Activated CD4-positive, alpha-beta T cell treated with anti-CD3 and anti-CD28 coated beads for 1 hour (primary cell): ENCODE measurements at places on chromosomes 6 and 20.

GRCh38 chr6:41171908-41172307 lies 9.0 kb upstream of the TREM2 start:
- DNase-seq, result no peak

DNA sequence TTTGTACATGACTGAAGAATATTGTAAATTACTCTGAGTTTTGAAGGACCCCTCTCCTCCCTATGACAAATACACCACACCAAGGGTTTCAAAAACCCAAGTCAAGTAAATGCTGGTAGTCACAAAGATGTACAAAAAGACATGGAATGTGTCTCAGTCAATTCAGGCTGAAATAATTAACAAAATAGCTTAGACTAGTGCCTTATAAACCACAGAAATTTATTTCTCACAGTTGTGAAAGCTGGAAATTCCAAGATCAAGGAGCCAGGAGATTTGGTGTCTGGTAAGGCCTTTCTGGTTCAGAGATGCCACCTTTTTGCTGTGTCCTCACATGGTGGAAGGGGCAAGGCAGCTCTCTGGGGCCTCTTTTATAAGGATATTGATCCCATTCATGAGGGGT lies 202.3 kb upstream of the RIN2 start:
- no peak for DNase-seq

- DNase-seq, result no peak
Measured at GRCh38 chr6:159720708-159721107, 6.6 kb upstream of the WTAP start.

GRCh38 chr6:162178266-162178665 lies 549.3 kb downstream of the PRKN start:
- no peak for DNase-seq

DNA sequence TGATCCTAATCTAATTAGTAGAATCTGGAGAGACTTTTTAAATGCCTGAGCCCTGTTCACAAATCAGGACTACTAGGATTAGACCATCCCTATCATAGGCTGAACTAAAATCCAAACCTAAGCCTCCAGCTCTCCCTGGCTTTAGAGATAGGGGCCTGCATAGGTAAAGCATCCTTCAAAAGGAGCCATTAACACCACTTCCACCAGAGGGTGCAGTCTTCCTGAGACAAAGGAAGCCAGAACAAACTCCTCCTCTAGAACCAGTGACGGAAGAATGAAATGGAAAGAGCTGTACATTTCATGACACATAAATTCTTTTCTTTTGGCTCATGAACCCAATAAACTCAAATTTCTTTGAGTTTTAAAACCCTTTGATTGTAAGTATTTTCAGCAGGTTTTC lies 291.2 kb upstream of the ADGRB3 start:
- no peak for DNase-seq

DNA sequence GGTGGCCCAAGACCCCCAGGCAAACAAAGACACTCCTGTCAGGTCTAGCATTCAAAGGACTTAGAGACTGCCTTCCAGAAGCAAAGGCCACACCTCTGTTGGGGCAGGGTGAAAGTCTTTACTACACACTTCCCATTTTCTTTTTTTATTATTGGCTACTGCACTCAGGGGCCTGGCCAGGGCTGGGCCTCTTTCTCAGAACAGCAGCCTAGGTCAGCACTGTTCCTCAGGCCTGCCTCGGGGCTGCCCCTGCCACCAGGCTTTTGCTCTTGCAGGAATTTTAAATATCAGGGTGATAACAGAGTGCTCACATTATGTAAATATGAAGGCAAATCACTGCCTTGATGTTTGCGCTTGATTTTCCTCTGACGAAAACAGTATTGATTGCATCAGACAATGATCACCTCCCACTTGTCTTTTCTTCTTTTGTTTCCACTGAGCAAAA lies 18.5 kb downstream of the GSTA4 start:
- no peak for DNase-seq

DNA sequence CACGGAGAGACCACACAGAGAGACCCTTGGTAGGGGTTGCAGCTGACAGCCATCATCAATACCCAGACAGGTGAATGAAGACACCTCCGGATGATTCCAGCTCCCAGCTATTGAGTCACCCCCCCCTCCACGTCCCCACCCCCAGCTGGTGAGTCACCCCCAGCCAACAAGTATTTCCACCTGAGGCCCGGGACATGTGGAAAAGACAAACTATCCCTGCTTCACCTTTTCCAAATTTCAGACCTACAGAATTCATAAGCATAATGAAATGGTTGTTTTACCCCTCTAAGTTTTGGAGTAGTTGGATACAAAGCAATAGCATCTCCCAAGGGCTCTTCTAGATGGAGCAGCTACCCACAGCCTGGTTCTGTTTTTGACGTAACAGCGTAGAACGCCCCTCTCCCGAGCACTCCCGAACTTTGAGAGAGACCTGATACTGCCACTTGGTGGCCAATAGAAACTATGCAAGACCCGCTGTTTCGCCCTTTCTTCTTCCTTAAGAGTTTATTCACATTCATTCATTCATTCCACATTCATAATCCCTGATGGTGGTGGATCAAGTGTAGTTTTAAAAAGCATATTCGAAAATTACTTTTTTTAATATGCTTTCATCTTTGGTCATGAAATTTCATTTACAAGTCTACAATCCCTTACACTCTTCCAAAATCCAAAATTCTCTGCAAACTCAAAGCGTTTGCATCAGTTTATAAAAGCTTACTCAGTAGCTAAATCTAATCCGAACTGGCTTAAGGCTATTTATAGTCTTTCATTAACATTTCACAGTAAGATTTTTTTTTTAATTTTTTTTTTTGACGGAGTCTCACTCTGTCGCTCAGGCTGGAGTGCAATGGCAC lies 15.1 kb upstream of the PPP1R16B start:
- no peak for DNase-seq

DNA sequence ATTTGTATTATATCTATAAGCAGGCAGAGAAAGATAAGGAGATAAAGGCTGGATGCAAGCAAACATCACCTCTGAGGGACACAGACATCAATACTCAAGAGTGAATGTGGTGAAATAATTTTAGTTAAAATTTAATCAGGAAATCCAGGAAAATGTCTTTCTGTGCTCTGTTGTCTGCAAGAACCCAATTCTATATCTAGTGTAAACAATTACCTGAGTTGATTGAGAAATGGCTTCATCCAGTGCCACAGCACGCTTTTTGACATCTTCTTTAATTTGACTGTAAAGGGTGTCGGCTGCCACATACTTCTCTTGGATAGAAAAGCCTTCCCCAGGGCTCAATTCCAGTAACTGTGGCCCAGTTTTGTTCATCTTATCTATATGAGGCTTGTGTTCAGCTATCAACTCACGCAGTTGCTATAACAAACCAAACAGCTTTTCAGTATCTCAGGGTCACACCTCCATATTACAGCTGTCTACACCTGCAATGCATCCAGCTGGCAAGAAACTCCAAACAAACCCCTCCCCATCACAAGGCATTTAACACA lies 131.6 kb downstream of the DST start:
- DNase-seq, result no peak

- DNase-seq, result no peak
Measured at GRCh38 chr6:25007269-25007699, 71.5 kb upstream of the RIPOR2 start.

DNA sequence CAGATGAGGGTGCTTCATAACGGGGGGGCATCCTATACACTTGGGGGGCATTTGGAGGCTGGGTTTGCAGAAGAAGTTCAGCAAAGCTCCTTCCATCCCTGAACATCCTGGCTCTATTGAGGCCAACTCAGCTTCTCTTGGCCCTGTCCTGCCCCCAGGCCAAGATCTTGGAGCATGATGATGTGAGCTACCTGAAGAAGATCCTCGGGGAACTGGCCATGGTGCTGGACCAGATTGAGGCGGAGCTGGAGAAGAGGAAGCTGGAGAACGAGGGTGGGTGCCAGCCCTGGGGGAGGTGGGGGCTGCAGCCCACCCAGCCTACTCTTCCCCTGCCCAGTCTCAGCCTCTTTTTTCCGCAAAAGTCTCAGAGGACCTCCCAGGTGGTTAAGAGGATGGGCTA lies 17.2 kb downstream of the GDAP1L1 start:
- DNase-seq, result no peak

DNA sequence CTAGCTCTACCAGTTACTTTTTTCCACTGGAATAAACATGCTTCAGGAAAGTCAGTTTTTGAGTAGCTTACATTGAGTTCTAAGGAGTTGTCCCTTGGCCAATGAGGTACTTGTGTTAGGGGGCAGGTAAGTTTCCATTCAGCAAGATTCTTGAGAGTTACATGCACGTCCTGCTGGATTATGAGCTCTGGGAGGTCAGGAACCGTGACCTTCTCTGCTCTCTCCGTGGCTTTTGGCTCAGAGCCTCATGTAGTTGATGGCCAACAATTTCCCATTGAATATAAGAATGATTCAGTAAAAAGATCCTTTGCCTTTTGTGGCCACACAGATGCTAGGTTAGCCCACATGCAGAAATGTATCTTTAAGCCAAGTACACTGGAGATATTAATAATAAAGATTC lies 181.8 kb upstream of the RALGAPA2 start:
- DNase-seq, result no peak
